ENCODE measurements at places on chromosomes 11 and 22.
A peak's percentile ranks its signal among the peaks of the same experiment; 100 is the strongest.

DNA sequence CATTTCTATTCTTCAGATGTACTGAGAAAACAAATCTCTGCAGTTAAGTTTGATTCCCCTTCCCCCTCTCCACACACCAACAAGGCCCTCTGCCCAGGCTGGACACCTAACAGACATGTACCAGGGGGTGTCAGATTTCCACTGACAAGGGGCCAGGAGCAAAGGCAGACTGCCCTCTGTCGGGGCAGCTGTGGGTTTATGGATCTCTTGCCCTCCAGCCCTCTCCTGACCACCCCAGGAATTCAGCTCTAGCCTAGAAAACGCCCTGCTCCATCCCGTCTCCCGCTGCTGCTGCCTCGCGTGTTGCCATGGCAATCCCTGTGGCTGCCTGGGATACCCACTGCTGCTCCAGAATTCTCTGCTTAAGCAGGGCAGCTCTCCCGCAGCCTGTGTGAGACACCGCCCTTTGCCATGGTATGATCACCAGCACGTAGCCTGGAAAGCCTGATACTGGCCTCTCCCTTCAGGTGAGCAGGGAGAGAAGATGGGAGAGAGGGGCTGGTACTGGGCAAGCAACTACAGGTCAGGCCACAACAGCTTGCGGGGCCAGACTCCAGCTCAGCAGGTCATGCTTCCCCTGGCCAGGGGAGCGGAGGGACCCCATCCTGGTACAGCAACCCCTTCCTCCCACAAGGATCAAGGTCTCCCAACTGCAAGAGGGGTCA, 41.6 kb downstream of the BUD13 start:
- H3K4me3 ChIP-seq = no peak overlapping the region
- DNase-seq = no peak
- peaks cover 1% of the 10 kb centered on the region for H3K27me3 ChIP-seq
- H3K36me3 ChIP-seq = no peaks in the 10 kb centered on the region

- H3K4me3 ChIP-seq = peak within 1 kb of the TSS; percentile 96
- no peaks in the 10 kb centered on the region for H3K36me3 ChIP-seq
- H3K4me1 ChIP-seq = peaks cover 6% of the 10 kb centered on the region
- H3K27ac ChIP-seq = peak within 1 kb of the TSS; percentile 94
- no peaks in the 10 kb centered on the region for H3K27me3 ChIP-seq
Observed at GRCh38 chr11:449889-450808, at the start of gene PTDSS2. TSS of gene PTDSS2 (plus strand) at chr11:450279. CDS start at chr11:450456, 177 bp downstream.

GRCh38 chr22:20919718-20920117, 2.5 kb downstream of the CRKL start:
- peaks cover 8% of the 10 kb centered on the region for H3K4me1 ChIP-seq
- no peaks in the 10 kb centered on the region for H3K27me3 ChIP-seq
- peak overlapping the region; percentile 23 for H3K27ac ChIP-seq
- peak overlapping the region; percentile 90 for H3K4me3 ChIP-seq

- H3K36me3 ChIP-seq = no peaks in the 10 kb centered on the region
- no peak overlapping the region for H3K4me3 ChIP-seq
- no peaks in the 10 kb centered on the region for H3K4me1 ChIP-seq
- no peaks in the 10 kb centered on the region for H3K27me3 ChIP-seq
- no peak for DNase-seq
Observed at GRCh38 chr22:37206118-37206840, 6.0 kb downstream of the SSTR3 start.

DNA sequence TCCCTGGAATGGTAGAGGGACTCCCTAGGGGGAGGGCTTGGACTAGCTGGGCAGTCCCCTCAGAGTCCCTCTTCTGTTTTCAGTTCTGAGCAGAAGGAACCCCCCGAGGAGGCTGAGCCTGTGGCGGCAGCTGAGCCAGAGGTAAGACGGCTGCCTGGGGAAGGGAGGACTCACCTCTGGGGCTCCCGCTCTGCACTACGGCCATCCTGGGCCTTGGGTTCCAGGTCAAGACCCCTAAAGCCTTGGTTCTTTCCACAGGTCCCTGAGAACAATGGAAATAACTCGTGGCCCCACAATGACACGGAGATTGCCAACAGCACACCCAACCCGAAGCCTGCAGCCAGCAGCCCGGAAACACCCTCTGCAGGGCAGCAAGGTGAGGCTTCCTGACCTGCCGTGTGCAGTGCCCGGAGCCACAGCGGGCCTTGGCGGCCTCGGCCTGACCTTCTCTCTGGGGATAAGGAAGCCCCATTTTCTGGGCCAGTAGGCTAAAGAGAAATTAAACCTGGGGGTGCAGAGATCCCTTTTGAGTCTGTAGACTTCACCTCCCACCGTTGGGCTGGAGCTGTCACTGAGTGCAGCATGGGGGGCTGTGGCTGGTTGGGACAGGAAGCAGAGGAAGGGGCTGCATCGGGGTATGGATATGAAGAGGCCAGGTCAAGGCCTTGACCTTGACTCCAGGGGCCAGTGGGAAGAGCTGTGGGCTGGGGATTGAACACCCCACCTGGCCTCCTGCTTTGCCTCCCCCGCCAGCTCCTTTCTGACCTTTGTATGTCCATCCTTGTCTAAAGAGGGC, 15.0 kb downstream of the INCENP start:
- no peaks in the 10 kb centered on the region for H3K36me3 ChIP-seq
- H3K4me3 ChIP-seq = no peak overlapping the region
- no peak for DNase-seq

- H3K36me3 ChIP-seq = no peaks in the 10 kb centered on the region
- H3K27me3 ChIP-seq = no peaks in the 10 kb centered on the region
- H3K4me1 ChIP-seq = no peaks in the 10 kb centered on the region
- peak; percentile 42 for DNase-seq
- no peak overlapping the region for H3K4me3 ChIP-seq
Observed at GRCh38 chr22:37529652-37530345, 10.6 kb upstream of the CARD10 start.

DNA sequence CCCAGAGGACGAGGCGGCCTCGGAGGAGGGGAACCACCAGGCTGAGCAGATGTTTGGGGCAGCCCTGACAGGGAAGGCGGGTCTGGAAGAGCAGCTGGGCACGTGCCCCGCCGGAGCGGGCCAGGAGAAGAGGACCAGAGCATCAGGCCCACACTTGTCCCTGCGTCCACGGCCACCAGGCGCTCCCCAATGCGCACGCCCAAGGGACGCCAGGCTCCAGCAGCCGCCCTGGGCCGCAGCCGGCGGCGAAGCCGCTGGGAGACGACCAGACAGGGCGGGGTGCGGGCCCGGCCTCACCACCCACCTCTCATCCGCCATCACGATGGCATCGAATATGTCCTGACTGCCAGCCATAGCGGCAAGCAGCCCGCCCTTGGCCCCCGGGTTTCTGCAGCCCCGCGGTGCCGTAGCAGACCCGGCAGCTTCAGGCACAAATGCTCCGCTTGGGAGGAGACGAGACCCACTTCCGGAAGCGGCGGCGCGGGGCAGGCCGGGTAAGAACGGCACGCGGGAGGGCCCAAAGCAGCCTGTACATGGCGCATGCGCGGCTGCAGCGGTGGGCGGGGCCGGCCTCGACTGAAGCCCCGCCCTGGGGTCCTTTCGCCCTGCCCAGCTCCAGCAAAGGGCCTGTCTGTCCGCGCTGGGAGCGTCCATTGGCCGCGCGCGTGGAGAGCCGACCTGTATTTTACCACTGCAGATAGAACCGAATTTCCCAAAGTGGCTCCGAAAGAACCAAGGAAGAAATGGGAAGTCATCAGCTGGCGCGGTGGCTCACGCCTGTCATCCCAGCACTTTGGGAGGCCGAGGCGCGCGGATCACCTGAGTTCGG, at the start of gene LTO1:
Gene LTO1 (minus strand): TSS at position 468 of the 829 bp plus-strand sequence. CDS start 114 bp downstream, at position 354.
- H3K4me3 ChIP-seq = peak within 1 kb of the TSS; percentile 77
- H3K36me3 ChIP-seq = no peaks in the 10 kb centered on the region
- no peaks in the 10 kb centered on the region for H3K27me3 ChIP-seq
- peaks cover 6% of the 10 kb centered on the region for H3K4me1 ChIP-seq
- H3K27ac ChIP-seq = peak within 1 kb of the TSS; percentile 77

GRCh38 chr22:22810471-22810870, 77.1 kb upstream of the IGLL5 start:
- no peak for DNase-seq
- no peak overlapping the region for H3K4me3 ChIP-seq
- H3K27ac ChIP-seq = no peak overlapping the region
- no peaks in the 10 kb centered on the region for H3K27me3 ChIP-seq

- no peaks in the 10 kb centered on the region for H3K27me3 ChIP-seq
- no peak overlapping the region for H3K27ac ChIP-seq
- no peak overlapping the region for H3K4me3 ChIP-seq
- no peaks in the 10 kb centered on the region for H3K36me3 ChIP-seq
Observed at GRCh38 chr11:66919923-66920322, 38.3 kb downstream of the PC start.

- no peak for DNase-seq
- H3K27me3 ChIP-seq = no peaks in the 10 kb centered on the region
- H3K36me3 ChIP-seq = no peaks in the 10 kb centered on the region
- H3K4me3 ChIP-seq = no peak overlapping the region
Observed at GRCh38 chr11:18865951-18866350, 73.3 kb downstream of the MRGPRX1 start.

GRCh38 chr11:70460964-70461363, 62.6 kb downstream of the CTTN start:
- H3K4me1 ChIP-seq = no peaks in the 10 kb centered on the region
- H3K36me3 ChIP-seq = no peaks in the 10 kb centered on the region
- no peak for DNase-seq
- no peak overlapping the region for H3K4me3 ChIP-seq
- no peaks in the 10 kb centered on the region for H3K27me3 ChIP-seq
- H3K27ac ChIP-seq = no peak overlapping the region

- H3K27me3 ChIP-seq = no peaks in the 10 kb centered on the region
- no peak for DNase-seq
- H3K4me3 ChIP-seq = no peak overlapping the region
- H3K36me3 ChIP-seq = no peaks in the 10 kb centered on the region
- no peaks in the 10 kb centered on the region for H3K4me1 ChIP-seq
Observed at GRCh38 chr11:87879118-87879517, 296.1 kb downstream of the RAB38 start.

GRCh38 chr11:44065161-44065661, 859 bp upstream of the ACCS start:
- no peaks in the 10 kb centered on the region for H3K27me3 ChIP-seq
- H3K4me3 ChIP-seq = no peak overlapping the region
- peak overlapping the region; percentile 74 for H3K27ac ChIP-seq
- H3K4me1 ChIP-seq = no peaks in the 10 kb centered on the region
- no peaks in the 10 kb centered on the region for H3K36me3 ChIP-seq
- no peak for DNase-seq

DNA sequence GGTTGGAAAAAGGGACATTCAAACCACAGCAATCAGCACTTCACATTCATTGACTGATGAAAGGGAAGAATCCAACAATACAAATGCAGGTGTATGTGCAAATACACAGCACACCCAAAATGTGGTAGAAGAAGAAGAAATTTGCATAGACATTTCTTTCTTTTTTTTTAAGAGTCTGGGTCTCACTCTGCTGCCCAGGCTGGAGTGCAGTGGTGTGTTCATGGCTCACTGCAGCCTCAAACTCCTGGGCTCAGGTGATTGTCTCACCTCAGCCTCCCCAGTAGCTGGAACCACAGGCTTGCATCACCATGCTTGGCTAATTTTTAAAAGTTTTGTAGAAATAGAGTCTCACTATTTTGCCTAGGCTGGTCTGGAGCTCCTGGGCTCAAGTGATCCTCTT, 21.9 kb downstream of the CARS1 start:
- H3K4me3 ChIP-seq = no peak overlapping the region
- no peaks in the 10 kb centered on the region for H3K36me3 ChIP-seq
- no peaks in the 10 kb centered on the region for H3K27me3 ChIP-seq

GRCh38 chr11:119832202-119832935, 103.4 kb upstream of the NECTIN1 start:
- no peaks in the 10 kb centered on the region for H3K27me3 ChIP-seq
- H3K4me3 ChIP-seq = no peak overlapping the region
- H3K36me3 ChIP-seq = no peaks in the 10 kb centered on the region
- peak; percentile 17 for DNase-seq

- no peak for DNase-seq
- no peak overlapping the region for H3K4me3 ChIP-seq
- H3K4me1 ChIP-seq = no peaks in the 10 kb centered on the region
- no peak overlapping the region for H3K27ac ChIP-seq
Observed at GRCh38 chr11:79366218-79366617, 74.6 kb downstream of the TENM4 start.

DNA sequence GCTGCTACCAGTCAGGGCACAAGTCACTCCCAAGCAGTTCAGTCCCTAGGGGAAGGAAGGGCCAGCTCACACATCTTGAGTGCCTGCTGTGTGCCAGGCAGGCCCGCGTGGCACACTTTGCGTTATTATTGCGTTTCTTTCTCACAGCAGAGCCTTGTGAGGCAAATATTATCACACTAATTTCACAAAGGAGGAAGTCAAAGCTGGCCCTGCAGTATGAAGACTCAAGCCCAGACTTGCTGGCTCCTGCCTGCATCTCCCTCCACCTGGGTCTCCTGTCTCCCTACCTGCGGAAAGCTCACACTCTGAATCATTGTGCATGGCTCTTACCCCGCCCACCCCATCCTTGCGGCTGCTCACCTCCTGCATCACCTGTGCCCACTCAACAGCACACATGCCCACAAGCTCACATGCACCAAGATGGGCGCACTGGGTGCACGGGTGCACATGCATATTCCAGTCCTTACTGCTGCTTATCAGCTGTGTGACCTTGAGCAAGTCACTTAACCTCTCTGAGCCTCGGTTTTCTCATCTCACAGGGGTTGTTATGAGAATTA, 31.7 kb upstream of the P2RY2 start:
- no peaks in the 10 kb centered on the region for H3K4me1 ChIP-seq
- peak overlapping the region; percentile 7 for H3K27ac ChIP-seq
- H3K36me3 ChIP-seq = no peaks in the 10 kb centered on the region
- no peaks in the 10 kb centered on the region for H3K27me3 ChIP-seq

GRCh38 chr22:30823015-30823370, 128.3 kb downstream of the OSBP2 start:
- no peaks in the 10 kb centered on the region for H3K27me3 ChIP-seq
- no peak for DNase-seq
- no peaks in the 10 kb centered on the region for H3K4me1 ChIP-seq
- no peak overlapping the region for H3K27ac ChIP-seq

DNA sequence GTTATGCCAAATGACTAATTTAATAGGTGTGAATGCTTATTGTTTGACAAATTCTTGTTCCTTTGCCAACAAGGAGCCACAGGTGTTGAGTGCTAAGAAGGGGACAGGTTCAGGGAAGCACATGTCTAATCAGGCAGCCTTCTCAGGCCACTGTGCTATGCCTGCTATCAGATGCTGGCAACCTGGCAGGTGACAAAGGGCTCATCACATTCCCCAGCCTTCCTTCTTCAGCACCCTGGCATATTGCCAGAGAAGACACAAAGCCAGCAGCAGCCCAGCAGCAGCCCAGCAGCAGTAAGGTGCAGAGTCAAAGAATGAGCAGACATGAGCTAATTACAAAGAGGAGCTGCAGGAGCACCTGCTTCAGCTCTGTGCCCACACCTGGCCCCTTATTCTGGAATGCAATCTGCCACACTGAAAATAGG, 68.2 kb downstream of the GUCY1A2 start:
- H3K27me3 ChIP-seq = no peaks in the 10 kb centered on the region
- no peak overlapping the region for H3K4me3 ChIP-seq
- H3K4me1 ChIP-seq = no peaks in the 10 kb centered on the region
- no peaks in the 10 kb centered on the region for H3K36me3 ChIP-seq
- no peak for DNase-seq

DNA sequence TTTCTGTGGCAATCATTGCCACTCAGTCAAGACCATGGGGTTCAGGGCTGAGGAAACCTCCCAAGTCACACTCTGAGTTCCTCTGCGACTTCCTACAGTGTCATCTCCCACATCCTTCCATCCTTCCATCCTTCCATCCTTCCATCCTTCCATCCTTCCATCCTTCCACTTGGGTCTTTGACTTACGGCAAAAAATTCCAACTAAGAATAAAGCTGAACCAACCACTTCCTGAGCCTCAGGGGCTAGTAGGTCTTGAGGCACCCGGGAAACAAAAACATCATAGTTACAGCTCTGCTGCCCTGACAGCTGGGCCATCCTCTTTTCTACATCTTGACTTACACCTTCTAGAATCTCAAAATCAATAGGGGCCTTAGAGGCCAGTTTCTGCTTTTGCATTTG, 32.1 kb downstream of the EHF start:
- no peaks in the 10 kb centered on the region for H3K36me3 ChIP-seq
- H3K4me3 ChIP-seq = no peak overlapping the region
- H3K4me1 ChIP-seq = peaks cover 33% of the 10 kb centered on the region
- DNase-seq = no peak
